ENCODE measurements at places on chromosomes 7 and 10.

GRCh38 chr10:114491419-114491818, 87.1 kb upstream of the AFAP1L2 start:
- DNase-seq = no peak
- H3K36me3 ChIP-seq = peaks cover 3% of the 10 kb centered on the region
- H3K27ac ChIP-seq = no peak overlapping the region
- no peaks in the 10 kb centered on the region for H3K27me3 ChIP-seq
- peaks cover 3% of the 10 kb centered on the region for H3K4me1 ChIP-seq

DNA sequence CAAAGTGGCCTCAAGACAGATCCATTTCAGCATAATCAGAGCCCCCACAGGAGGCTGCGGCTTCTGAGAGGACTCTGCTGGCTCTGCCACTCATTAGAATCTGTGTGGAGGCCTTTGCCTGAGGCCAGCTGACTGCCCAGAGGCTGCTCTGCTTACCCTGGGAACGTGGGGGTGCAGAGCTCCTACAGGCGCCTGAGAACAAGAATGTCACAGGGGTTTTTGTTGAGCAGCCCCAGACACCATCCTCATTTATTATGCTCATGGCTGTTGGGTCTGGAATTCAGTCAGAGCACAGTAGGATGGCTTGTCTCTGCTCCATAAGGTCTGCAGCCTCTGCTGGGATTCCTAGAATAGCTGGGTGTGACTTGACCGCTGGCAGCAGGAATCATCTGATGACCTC, 101.8 kb upstream of the GDF10 start:
- H3K4me1 ChIP-seq = no peaks in the 10 kb centered on the region
- no peaks in the 10 kb centered on the region for H3K36me3 ChIP-seq

GRCh38 chr7:24917510-24918239, 62.3 kb downstream of the OSBPL3 start:
- H3K4me3 ChIP-seq = no peak overlapping the region
- no peak for DNase-seq
- H3K27ac ChIP-seq = no peak overlapping the region
- H3K4me1 ChIP-seq = no peaks in the 10 kb centered on the region

DNA sequence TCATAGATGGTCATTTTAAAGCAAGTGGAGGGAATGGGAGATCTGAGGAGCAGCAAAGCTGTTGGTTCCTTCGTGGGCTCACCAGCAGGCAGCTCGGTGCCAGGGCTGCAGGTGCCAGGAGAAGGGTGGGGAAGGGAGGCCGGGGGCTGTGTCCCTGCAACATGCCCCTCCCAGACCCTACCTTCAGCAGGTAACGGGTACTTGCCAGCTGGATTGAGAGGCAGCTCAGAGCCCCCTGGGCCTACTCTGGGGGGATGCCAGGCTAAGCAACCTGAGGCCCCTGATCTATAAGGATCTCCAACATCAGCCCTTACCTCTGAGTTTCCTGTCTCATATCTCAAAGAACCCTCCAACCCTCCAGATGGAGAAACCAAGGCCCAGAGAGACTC, 173.3 kb downstream of the NEURL1 start:
- no peak overlapping the region for H3K4me3 ChIP-seq
- peaks cover 7% of the 10 kb centered on the region for H3K4me1 ChIP-seq
- no peaks in the 10 kb centered on the region for H3K36me3 ChIP-seq
- no peaks in the 10 kb centered on the region for H3K27me3 ChIP-seq
- no peak overlapping the region for H3K27ac ChIP-seq
- DNase-seq = no peak

DNA sequence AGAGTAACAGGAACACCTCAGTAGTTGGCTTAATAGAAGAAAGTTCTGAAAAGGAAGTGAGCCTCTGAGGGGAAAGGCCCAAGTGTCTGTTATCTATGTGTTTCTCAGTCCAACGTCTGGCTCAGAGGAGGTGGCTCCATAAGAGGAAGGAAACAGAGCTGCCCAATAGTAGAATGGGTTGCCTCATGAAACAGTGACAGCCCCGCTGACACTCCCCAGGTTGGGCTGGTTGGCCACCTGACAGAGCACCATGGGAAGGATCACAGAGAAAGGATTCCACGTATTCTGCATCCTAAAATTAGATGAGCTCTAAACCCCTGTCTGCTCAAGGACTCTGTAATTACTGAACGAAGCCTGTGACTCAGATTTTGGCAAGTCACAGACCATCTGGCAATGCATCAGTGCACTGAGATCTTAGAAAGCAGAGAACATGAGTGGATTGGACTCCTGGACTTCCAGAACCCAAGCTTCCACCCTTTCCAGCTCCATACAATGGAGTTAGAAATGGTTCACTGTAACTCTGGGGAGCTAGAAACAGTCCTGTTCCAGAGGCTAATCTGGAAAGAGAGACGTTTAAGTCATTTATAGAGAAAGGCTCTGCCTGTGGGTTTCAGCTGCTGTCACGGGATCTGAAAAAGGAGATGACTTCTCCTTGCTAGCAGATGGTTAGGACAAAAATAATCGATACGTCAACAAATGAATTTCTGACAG, 2.9 kb downstream of the PKD2L1 start:
- DNase-seq = no peak
- no peaks in the 10 kb centered on the region for H3K4me1 ChIP-seq
- no peaks in the 10 kb centered on the region for H3K27me3 ChIP-seq
- no peak overlapping the region for H3K4me3 ChIP-seq
- no peaks in the 10 kb centered on the region for H3K36me3 ChIP-seq

- H3K4me1 ChIP-seq = no peaks in the 10 kb centered on the region
- no peak for DNase-seq
- no peaks in the 10 kb centered on the region for H3K27me3 ChIP-seq
- H3K27ac ChIP-seq = no peak overlapping the region
- H3K4me3 ChIP-seq = no peak overlapping the region
Measured at GRCh38 chr10:48833674-48834073, 106.0 kb downstream of the LRRC18 start.

- no peak overlapping the region for H3K4me3 ChIP-seq
- H3K27ac ChIP-seq = no peak overlapping the region
- no peak for DNase-seq
- H3K4me1 ChIP-seq = no peaks in the 10 kb centered on the region
- H3K36me3 ChIP-seq = no peaks in the 10 kb centered on the region
Measured at GRCh38 chr7:25297278-25297677, 69.0 kb upstream of the NPVF start.

DNA sequence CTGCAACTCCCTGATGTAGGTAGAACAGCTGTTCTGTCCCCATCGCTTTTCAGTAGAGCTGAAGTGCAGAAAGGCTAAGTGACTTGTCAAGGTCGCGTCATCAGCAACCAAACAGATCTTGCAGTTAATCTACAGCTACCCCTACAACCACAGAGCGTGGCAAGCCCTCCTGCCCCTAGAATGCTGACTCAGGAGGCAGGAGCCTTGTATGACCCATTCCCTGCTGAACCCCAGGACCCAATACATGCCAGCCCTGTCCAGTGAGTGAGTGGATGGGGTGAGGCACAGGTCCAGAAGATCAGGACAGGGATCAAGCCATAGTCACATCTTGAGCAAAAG, 26.6 kb upstream of the GJD4 start:
- no peaks in the 10 kb centered on the region for H3K4me1 ChIP-seq
- peaks cover 3% of the 10 kb centered on the region for H3K36me3 ChIP-seq
- H3K4me3 ChIP-seq = no peak overlapping the region
- no peaks in the 10 kb centered on the region for H3K27me3 ChIP-seq

DNA sequence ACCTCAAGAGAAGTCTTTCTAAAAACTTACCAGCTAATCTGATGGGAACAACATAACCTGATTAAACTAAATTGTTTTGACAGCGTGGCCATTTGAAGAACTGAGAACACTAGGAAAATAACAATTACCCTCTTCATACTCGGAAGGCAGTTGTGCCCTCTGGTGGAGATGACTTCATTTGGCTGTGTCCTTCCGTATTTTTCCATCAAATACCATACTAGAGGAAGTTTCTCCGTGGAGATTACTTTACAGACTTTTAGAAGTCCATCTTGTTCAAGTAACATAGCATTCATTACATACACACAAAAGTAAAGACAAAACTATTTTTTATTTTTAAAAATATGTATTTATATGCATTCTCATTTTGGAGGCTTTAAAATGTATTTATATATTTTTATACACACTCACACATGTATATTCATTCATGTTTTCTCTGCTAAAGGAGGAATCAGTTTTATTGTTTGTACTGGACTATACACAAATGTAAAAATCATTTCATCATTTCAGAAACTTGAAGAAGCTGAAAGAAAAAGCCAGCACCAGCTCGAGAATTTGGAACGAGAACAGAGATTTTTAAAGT, 25.2 kb downstream of the SMNDC1 start:
- H3K36me3 ChIP-seq = peaks cover 3% of the 10 kb centered on the region
- H3K27me3 ChIP-seq = no peaks in the 10 kb centered on the region
- H3K4me3 ChIP-seq = peak overlapping the region; percentile 49
- peak; percentile 50 for DNase-seq
- H3K4me1 ChIP-seq = no peaks in the 10 kb centered on the region
- peak overlapping the region; percentile 56 for H3K27ac ChIP-seq

DNA sequence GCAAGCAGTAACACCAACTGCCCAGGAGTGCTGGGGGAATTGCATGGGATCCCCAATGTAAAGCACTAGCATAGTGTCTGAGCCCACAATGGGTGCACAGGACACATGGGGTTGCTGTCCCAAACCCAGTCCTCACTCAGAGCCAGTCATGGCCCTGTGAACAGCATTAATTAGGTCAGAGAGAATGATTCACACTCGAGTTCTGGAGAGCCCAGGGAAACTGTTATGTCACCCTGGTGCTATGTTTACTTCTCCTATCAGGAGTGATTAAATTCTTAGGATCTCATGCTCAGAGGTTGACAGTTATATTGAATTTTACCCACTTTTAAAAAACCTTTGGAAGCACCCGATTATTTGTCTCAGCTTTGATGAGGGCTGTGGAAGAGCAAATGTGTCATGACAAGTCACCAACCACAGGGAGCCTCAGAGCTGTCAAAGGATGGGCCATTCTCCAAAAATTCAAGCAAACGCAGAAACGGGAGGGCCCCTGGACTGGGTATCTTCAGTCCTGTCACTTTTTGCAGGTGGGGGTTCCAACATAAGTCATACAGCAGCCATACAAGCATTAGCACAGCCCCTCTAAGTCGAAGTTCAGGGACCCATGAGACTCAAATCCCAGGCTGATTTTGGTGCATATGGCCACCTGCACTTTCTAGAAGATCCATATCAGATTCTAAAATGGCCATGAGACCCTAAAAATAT, 1.3 kb upstream of the RASSF4 start:
- peaks cover 14% of the 10 kb centered on the region for H3K4me1 ChIP-seq
- H3K27ac ChIP-seq = peak overlapping the region; percentile 90
- peak; percentile 30 for DNase-seq

DNA sequence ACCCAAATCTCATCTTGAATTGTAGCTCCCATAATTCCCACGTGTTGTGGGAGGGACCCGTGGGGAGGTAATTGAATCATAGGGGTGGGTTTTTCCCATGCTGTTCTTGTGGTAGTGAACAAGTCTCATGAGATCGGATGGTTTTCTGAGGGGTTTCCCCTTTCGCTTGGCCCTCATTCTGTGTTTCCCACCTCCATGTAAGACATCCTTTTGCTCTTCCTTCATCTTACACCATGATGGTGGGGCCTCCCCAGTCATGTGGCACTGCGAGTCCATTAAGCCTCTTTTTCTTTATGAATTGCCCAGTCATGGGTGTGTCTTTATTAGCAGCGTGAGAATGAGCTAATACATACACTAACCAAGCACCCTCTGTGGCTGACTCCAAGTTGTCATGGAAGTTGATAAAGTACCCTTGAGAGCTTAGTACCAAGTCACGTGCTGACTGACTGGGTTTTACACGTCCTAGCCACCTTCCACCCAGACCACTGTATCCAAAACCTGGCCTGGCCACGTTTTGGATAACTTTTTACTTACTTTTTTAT, 614.4 kb downstream of the SDK1 start:
- H3K4me3 ChIP-seq = no peak overlapping the region
- DNase-seq = no peak
- no peak overlapping the region for H3K27ac ChIP-seq
- H3K4me1 ChIP-seq = no peaks in the 10 kb centered on the region
